ENCODE measurements at places on chromosomes 7 and 10. TPM values are rescaled to one million over a fixed set of nuclear protein-coding genes. Genes with fewer than 3 reads are reported as not detected.

DNA sequence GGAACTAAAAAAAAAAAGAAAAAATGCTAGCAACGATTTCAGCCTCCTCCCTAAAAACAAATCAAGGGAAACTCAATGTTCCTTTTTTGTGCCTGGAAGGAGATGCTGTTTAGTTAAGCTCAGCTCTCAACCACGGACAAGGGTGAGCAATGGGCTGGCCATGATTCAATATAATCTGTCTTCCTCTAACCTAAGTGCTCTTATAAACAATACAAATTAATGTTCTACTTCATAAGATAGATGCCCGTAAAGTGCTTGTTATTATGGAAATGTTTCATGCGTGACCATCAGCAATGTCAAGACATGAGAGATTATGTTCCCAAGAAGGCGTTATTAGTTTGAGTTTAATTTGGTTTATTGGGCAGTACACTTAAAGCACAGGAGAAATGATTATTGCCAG lies 320.3 kb downstream of the SFMBT2 start:
- H3K36me3 ChIP-seq, result no peaks in the 10 kb centered on the region
- H3K27me3 ChIP-seq, result no peaks in the 10 kb centered on the region

The ACHE gene
- total RNA-seq, result 0.47 TPM

- no peaks in the 10 kb centered on the region for H3K4me1 ChIP-seq
- DNase-seq, result no peak
- no peaks in the 10 kb centered on the region for H3K27me3 ChIP-seq
- H3K27ac ChIP-seq, result no peak overlapping the region
- H3K4me3 ChIP-seq, result no peak overlapping the region
- H3K36me3 ChIP-seq, result no peaks in the 10 kb centered on the region
Observed at GRCh38 chr10:1160561-1161314, 104.6 kb downstream of the WDR37 start.

The FOXI2 gene
- not detected for total RNA-seq

DNA sequence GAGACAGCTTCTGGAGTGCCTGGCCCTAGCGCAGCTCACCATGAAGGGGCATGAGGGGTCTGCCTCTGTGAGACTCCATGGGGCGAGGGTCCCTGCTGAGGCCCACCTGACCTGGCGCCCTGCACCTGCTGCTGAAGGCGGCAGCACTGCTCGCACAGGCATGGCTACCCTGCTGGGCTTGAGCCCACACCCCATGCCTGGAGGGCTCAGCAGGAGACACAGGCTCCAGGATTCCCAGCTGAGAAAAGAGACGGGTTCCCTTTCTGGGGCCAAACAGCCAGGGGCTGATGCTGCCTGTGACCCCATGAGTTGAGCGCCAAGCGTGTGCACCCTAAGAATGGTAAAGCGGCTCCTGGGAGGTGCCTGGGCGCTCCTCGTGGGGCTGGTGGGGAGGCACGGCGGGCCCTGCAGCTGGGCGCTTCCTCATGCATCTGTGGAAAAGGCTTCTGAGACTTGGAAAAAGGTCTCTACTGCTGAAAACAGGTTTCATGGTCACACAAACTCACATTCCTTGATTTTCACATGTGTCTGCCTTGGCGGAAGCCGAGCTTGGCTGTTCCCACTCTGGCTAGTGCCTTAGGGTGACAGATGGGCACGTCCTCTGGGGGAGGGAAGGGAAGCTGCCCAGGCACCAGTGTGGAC lies 233.4 kb downstream of the ZMYND11 start:
- H3K4me1 ChIP-seq, result no peaks in the 10 kb centered on the region
- no peaks in the 10 kb centered on the region for H3K36me3 ChIP-seq
- no peak for DNase-seq
- H3K4me3 ChIP-seq, result no peak overlapping the region
- H3K27ac ChIP-seq, result no peak overlapping the region
